ENCODE measurements at places on chromosomes 6 and 20. TPM values are rescaled to one million over a fixed set of nuclear protein-coding genes. Genes with fewer than 3 reads are reported as not detected.

GRCh38 chr20:22823119-22823518, 212.0 kb upstream of the SSTR4 start:
- DNase-seq = no peak

DNA sequence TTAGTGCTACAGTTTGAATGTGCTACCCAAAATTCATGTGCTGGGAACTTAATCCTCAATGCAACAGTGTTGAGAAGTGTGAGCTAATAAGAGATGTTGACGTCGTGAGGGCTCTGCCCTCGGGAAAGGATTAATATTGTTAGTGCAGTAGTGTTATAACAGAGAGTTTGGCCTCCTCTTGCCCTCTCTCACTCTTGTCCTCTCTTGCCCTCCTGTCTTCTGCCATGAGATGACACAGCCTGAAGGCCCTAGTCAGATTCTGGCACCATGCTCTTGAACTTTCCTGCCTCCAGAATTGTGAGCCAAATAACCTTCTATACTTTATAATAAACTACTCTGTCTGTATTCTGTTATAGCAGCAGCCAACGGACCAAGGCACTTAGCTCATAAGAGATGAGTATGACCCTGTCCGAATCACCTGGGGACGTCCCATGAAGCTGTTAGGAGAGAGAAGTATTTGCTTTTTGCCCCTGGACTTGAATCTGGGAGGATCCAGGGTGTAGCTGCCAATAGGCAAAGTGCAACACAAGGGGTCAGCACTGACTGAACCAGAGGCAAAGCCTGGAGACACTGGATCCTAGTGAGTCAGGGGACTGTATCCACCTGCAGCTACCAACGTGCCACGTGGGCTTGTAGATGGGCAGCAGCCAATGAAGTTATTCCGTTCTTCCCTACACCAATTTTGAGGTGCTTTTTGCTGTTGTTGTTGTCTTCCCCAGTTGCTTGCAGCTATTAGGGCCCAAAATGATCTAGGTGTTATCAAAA, 233.7 kb downstream of the THBS2 start:
- DNase-seq = peak; percentile 28

The PRR18 gene
- not detected for total RNA-seq

- peak; percentile 78 for DNase-seq
Measured at GRCh38 chr20:43666376-43667328, at the start of gene MYBL2. Gene MYBL2, plus strand, starts transcription at chr20:43667114. Its CDS starts 170 bp downstream, at chr20:43667284.

DNA sequence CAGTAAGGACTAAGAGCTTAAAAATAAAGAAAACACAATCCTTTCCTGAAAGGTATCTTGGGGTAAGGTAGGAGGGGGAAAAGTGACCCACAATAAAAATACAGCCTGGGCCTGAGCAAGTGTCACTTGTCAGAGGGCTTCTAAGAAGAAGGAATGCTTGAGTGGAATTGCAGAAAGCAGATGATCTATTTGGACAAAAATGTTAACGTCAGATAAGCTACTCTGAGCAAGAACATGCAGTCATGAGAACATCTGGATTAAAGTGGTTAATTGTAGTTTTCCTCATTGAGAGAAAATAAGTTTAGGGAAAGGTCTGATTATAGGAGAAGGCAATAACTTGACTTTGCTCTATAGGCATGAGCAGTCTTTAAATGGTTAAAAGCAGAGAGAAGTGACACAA, 581.9 kb downstream of the HTR1B start:
- DNase-seq = no peak

The PRSS35 gene
- total RNA-seq = 3.2 TPM

DNA sequence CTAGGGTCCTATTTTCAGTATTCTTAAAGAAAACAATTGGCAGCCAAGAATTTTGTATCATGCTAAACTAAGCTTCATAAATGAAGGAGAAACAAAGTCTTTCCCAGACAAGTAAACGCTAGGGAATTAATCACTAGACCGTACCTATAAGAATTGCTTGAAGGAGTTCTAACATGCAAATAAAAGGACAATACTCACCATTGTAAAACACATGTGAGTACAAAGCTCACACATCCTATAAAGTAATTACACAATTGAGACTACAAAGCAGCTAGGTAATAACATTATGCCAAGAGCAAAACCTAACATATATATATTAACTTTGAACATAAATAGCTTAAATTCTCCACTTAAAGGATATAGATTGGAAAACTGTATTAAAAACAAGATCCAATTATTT, 147.4 kb downstream of the FAM83B start:
- DNase-seq = no peak

The ME1 gene
- 22.3 TPM for total RNA-seq

The LPA gene
- total RNA-seq = not detected

DNA sequence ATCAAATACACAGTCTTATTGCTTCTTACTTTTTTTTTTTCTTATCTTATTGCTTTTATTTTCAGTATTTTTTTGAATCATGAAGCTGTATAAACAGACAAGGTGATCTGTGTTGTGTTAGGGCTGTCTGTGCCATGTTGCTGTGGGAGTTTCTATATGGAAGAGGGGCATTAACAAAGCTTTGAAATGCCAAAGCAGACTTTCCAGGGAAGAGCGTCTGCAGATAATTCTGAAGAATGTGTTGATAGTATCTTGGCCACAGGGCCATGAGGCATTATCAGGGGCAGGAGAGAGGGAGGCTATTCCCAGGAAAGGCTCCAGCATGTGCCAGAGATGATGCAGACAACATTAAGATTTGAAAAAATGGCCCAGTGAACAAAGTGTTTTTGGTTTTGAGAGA, 354.5 kb downstream of the UTRN start:
- DNase-seq = no peak

The BAG2 gene
- 10.4 TPM for total RNA-seq

The ATP9A gene
- 34.6 TPM for total RNA-seq

Data from PC-3 (cell line).